ENCODE measurements at places on chromosomes 1 and 21. TPM values are rescaled to one million over a fixed set of nuclear protein-coding genes. Genes with fewer than 3 reads are reported as not detected.

- no peak for DNase-seq
These were observed 78.9 kb upstream of the AK4 start for GRCh38 chr1:65069011-65069565.

GRCh38 chr1:67752306-67752705, 67.3 kb downstream of the GADD45A start:
- no peak for DNase-seq

DNA sequence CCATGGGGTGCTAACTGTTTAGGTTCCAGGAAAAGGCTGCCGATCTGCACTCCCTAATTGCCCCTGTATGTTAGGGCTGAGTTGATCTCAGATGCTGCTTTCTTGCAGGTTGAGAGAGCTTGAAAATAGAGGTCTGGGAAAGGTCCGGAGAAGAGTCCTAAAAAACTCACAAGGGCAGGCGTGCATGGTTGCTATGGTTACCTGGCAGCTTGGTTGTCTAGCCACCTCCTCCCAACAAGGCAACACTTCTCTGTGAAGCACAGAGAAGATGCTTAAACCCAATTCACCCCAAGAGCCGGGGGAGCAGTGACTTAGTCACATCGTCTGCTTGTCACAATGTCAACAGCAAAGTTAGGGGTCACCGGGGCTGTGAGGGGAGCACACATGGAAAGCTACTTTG, 31.0 kb upstream of the LRRC52 start:
- DNase-seq, result no peak

GRCh38 chr21:36509973-36510664, 30.2 kb upstream of the CLDN14 start:
- DNase-seq, result peak; percentile 73

GRCh38 chr1:972726-973458, 6.6 kb downstream of the PLEKHN1 start:
- no peak for DNase-seq

DNA sequence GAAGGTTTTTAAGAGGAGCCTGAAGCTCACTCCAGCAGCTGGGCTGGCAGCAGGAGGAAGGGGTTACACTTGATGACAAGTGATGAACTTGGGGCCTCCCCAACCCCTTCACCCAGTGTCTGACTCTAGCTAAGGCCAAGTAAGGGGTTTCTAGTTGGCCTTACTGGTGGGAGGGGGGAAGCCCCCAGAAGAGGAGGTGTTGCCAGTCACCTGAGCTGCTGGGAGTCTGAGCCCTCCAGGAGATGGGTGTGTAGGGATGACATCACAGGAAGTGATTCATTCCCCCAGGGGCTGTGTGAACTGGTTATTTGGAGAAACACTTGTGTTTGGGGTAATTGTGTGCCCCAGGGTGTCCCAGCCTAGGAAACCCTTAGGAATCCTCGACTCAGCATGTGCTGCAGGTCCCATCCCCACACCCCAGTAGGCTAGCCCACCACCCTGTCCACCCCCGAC, 3.1 kb downstream of the PADI1 start:
- DNase-seq, result no peak

DNA sequence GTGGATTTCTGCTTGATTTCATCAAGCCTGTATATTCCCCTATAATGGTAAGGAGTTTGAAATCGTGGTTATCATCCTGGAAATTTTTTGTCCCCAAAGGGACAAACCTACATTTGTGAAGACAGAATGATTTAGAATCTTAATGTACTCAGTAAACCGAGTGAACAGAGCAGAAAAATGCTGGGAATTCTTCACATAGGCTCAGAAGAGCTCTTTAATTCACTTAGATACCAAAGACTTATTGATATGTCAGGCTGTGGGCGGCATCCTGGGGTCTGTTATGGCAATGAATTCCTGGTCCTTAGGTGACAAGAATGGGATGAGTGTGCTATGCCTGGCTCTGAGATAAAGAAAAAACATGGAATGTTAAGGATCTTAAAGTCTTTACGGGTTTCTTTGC, 74.9 kb downstream of the ROR1 start:
- no peak for DNase-seq

DNA sequence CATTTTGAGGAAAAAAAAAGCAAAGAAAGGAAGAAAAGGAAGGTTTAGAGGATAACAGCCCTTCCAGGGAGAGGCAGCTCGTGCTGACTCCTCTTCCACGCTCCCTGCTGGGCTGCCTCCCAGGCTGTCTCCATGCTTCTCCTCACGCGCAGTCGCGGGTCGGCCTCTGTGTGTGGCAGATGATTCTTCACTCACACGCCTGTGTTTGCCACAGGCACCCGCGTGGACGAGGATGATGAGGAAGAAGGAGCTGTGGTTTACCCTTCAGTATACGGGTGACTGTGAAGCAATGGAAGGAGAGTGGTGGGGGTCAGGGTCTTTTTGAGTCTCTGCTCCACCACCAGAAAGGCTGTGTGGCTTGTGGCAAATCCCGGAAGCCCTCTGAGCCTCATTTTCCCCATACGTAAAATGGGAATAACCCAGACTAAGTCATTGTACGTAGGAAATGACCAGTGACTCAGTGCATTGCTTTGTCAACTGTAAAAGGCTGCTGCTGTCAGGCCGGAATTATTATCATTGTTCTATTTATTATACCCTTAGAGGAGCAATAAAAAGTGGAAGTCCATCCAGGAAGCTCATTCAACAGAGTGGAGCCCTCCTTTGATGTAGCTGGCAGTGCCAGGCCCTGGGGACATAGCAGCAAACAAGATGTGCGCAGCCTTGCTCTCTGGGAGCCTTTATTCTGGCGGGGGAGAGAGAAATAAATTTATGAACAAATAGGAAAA, 11.9 kb upstream of the SH2D2A start:
- DNase-seq, result no peak

DNA sequence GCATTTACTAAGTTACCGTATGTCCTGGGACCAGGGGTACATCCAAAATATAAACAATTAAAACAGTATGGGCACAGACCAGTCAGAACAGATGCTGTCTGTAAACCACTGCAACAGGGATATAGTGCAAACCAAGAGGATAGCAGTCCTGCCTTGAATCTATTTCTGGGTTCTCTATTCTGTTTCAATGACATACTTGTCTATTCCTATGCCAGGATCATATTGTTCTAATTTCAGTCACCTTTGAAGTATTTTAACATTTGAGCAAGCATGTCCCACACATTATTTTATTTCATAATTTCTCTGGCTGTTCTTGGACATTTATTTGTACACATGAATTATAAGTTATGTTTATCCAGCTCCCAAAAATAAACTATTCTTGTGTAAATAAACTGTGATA, 28.2 kb upstream of the SYDE2 start:
- DNase-seq, result no peak

GRCh38 chr1:117067533-117068370, 7.6 kb downstream of the TTF2 start:
- peak; percentile 28 for DNase-seq

- no peak for DNase-seq
These were observed 778.1 kb upstream of the TMPRSS15 start for GRCh38 chr21:19181604-19182140.

The TSACC gene
- polyA plus RNA-seq, result 1.2 TPM

DNA sequence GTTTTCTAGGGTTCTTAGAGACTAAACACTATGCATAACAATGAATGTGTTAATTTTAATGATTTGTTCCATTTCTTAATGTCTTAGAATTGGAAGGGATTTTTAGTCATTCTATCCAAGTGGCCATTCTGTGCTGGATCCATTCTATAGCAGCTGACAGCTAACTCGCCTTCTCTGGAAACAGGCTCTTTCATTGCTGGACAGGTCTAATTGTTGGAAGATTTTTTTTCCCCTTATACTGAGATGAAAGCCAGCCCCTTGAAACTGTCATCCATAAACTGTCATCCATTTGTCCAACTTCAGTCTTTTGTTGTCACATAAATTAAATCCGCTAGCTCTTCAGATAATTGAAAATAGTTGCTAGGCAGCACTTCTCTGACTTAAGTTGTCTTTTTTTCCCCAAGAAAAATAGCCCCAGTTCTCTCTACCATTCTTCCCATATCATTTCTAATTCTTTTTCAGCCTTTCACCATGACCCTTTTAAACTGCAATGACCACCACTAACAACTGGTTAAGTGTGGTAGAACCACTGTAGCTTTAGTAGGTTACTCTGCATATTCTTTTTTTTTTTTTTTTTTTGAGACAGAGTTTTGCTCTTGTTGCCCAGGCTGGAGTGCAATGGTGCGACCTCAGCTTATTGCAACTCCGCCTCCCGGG, 19.7 kb downstream of the AK4 start:
- DNase-seq, result no peak

DNA sequence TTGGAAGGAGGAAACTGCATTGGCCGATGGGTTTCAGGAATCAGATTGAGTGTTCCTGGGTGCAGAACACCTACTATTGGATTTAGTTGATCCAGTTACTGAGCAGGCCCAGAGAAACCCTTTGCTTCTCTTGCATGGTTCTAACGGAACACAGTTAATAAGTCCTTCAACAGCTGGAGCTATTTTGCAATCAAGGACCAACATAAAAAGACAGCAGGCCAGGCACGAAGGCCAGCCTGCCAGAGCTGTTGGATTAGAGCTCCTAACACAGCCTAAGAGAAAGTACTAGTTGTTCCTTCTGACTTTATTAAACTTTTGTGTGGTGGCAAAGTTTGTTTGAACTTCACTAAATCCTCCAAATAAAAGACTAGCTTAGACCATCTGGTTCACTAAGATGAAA, 148.0 kb upstream of the LMO4 start:
- DNase-seq, result no peak

DNA sequence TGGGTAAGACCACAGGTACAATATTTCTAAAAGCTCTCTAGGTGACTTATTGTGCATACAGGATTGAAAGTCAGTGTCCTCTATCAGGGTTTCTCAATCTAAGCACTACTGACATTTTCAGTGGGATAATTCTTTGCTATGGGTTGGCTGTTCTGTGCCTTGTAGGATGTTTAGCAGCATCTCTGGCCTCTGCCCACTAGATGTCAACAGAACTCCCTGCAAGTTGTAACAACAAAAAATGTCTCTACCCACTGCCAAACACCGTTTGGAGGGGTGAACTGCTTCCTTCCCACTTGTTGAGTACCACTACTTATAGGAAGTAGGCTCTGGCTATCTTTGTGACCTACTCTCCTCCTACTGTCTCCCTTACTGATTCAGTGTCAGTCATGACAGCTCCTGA, 90.1 kb upstream of the ZRANB2 start:
- DNase-seq, result no peak

The PEX10 gene
- polyA plus RNA-seq, result 21.5 TPM

DNA sequence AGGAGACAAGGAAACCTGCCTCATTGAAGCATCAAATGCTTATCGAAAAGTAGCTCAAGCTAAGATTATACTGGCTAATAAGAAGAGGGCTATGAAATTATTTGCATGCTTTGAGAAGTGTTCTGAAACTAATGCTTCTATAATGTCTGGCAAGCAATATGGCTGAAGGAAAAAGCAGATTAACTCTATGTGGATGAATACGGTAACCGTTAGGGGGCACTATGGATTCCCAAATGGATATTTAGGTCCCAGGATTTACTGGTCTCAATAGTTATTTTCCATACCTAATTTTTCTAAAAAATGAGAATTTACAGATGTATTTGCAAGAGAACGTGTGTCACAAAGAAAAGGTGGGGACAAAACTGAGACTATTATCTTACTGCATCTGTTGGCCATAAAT, 34.6 kb upstream of the RRP15 start:
- DNase-seq, result no peak

GRCh38 chr1:66557157-66557556, 23.2 kb downstream of the SGIP1 start:
- no peak for DNase-seq

DNA sequence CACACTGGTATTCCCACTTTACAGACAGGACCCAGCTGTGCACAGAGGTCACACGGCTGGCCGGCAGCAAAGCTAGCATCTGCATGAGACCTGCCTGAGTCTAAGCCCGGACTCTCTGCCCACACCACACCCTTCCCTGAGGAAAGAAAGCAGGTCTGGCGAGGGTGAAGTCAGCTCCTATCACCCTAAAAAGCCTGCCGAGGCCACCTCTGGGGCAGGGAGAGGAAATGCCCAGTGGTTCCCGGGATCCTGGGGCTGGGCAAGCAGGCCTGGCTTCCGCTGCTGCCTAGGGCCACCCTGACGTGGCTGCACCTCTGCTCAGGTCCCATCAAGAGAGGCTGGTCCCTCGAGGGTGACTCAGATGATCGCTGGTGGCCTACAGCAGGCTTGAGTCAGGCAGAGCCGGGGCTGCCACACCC, 42.2 kb downstream of the RAP1GAP start:
- no peak for DNase-seq

DNA sequence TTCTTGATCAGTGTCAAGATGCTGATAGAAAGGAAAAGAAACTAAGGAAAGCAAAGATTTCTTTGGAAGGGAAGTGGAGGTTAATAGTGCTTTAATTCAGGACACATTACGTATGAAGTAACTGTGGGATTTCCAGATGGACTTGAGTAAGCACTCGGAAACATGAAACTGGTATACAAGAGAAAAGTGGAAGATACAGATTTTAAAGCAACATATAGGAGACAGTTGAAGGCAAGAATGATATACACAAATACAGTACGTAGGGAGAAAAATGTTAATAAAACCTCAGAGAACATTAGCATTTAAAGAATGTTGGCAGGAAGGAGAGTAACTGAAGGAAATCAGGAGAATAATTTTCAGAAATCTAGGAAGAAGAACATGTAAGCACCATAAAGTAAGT, 730.9 kb upstream of the ADGRL2 start:
- DNase-seq, result no peak

DNA sequence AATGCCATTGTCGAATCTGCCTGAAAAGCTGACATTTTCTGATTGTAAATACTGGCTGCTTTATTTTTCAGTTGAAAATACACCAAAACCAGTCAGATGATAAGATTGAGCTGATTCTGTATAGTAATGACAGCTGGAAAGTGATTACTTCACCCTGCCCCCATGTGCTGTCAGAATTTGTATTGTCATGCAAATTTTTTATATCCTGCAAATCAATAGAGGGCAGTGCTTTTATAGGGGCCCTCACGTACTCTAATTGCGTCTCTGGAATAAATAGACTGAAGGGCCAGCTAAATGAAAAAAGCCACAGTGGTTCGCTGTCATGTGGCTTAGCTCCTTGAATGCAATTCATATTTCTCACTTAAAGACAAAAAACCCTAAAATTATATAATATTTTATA, 208.6 kb downstream of the LHX8 start:
- no peak for DNase-seq

DNA sequence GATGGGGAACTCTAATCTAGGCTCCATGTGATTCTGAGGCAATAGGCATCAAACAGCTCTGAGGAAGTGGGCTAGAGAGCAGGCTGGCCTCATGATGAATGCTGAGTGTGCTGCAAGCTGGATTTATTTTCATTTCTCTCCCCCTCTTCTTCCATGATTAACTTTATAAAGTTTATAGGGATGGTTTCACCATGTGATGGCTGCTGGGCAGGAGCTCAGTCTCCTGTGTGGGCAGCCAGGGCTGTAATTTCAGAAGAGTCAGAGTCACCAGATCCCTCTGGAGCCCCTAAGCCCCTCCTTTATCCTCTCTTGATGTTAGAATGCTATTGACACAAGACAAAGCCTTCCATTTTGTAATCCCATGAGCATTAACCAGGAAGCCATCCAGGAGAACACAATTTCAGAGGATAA, 143.6 kb downstream of the CNIH3 start:
- DNase-seq, result no peak

The ICOSLG gene
- 7.3 TPM for polyA plus RNA-seq

The CDK18 gene
- polyA plus RNA-seq, result 27.1 TPM

The CLIC6 gene
- polyA plus RNA-seq, result 2.3 TPM
